ENCODE measurements at places on chromosomes 4 and X. TPM values are rescaled to one million over a fixed set of nuclear protein-coding genes. Genes with fewer than 3 reads are reported as not detected.
A peak's percentile ranks its signal among the peaks of the same experiment; 100 is the strongest.

- no peak overlapping the region for H3K4me3 ChIP-seq
- H3K27ac ChIP-seq: no peak overlapping the region
- H3K4me1 ChIP-seq: peaks cover 72% of the 10 kb centered on the region
- no peak for DNase-seq
- H3K27me3 ChIP-seq: no peaks in the 10 kb centered on the region
Measured at GRCh38 chr4:8276358-8277240, 7.0 kb downstream of the HTRA3 start.

AWAT2 gene
- not detected for total RNA-seq

STBD1 gene
- 11.1 TPM for total RNA-seq

DNA sequence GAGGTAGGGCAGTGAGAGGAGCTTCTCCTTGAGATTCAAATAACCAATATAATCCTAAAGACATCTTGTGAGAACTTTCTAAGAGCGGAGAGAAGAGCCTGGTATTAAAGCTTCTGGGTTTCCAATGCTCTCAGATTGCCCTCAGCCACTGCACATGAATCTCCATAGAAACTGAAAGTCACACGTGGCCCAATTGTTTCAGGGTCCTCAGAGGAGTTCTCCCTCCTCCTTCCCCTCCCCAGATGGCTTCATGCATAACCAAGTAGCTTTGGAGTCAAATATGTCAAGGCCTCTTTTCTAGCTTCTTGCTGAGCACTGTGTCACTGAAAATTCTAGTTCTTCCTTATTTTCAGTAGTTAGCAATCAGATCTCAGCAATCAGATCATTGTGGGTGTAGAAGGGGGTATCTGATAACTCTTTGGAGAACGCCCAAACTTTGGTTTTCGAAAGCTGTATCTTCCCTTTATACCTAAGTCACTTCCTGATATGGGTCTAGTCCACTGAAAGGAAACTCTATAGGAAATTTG is 2.2 kb downstream of the BTK start:
- H3K4me3 ChIP-seq: no peak overlapping the region
- H3K36me3 ChIP-seq: no peaks in the 10 kb centered on the region
- no peaks in the 10 kb centered on the region for H3K4me1 ChIP-seq

OPRPN gene
- total RNA-seq: not detected

DNA sequence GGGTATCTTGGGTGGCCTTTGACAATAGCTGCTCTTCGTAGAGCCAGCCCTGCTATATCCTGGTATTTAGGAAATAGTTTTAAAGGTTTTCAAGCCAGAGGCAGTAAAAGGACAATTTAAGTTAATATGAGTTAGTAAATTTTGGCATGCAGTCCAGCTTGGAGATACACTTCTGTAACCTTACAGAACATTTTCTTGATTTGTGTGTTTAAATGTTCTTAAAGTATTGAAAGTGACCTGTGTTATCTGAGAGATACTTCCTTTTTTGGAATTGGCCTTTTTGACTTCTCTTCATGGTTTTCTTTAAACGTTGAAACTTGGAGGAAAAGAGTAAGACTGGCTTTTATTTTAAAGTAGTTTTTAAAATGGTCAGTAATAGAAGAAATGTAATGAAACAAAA is 25.5 kb downstream of the PDLIM5 start:
- peak overlapping the region; percentile 17 for H3K27ac ChIP-seq
- no peak for DNase-seq
- peaks cover 37% of the 10 kb centered on the region for H3K4me1 ChIP-seq
- H3K27me3 ChIP-seq: no peaks in the 10 kb centered on the region
- H3K4me3 ChIP-seq: no peak overlapping the region

- DNase-seq: no peak
- H3K4me1 ChIP-seq: peaks cover under 1% of the 10 kb centered on the region
- no peaks in the 10 kb centered on the region for H3K36me3 ChIP-seq
- no peak overlapping the region for H3K27ac ChIP-seq
Measured at GRCh38 chrX:31331015-31331414, 259.2 kb upstream of the FTHL17 start.

- H3K36me3 ChIP-seq: no peaks in the 10 kb centered on the region
- H3K27me3 ChIP-seq: no peaks in the 10 kb centered on the region
- H3K4me3 ChIP-seq: no peak overlapping the region
- H3K27ac ChIP-seq: no peak overlapping the region
Measured at GRCh38 chr4:109879081-109879480, 31.2 kb downstream of the LRIT3 start.

- H3K4me3 ChIP-seq: no peak overlapping the region
- H3K36me3 ChIP-seq: no peaks in the 10 kb centered on the region
- no peak overlapping the region for H3K27ac ChIP-seq
- DNase-seq: no peak
Measured at GRCh38 chrX:72372735-72373134, 67.0 kb upstream of the CITED1 start.

- no peak overlapping the region for H3K27ac ChIP-seq
- DNase-seq: no peak
- no peaks in the 10 kb centered on the region for H3K36me3 ChIP-seq
- no peak overlapping the region for H3K4me3 ChIP-seq
Measured at GRCh38 chrX:49701933-49702332, 6.1 kb upstream of the PAGE1 start.

Measured in tibial nerve (tissue), 4 donors.